ENCODE measurements at places on chromosomes 6 and 20.

DNA sequence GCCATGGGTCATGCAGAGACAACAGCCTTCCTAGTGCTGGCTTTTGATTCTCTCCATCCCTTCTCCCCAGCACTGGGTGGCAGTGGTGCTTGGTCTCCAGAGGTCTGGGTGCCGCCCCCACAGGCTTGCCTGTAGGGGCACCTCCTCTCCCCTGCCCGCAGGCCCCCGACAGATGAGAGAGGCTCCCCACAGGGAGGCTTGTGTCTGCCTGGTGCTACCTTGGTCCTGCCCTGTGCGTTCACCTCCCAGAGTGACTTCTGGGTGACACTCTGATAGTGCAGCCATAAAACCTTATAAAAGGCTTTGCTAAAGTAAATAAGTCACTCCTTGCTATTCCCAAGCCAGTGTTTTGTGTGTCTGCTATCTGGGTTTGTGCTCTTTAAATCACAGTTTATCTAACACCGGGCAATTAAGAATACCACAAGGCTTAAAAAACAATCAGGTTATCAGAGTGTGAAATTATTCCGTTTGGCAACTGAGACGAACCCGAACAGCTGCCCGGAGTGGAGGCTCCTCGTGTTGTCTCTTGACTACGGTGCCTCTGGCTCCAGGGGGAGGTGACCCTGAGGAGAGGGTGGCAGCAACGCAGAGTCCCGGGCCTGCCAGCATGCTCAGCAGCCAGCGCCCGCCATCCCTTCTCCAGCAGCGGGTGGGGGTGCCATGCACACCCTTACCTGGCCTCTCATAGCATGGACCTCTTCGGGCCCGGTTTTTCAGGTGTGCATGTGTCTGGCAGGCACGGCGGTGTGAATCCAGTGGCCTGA is 5.4 kb upstream of the C20orf204 start:
- no peak for DNase-seq

DNA sequence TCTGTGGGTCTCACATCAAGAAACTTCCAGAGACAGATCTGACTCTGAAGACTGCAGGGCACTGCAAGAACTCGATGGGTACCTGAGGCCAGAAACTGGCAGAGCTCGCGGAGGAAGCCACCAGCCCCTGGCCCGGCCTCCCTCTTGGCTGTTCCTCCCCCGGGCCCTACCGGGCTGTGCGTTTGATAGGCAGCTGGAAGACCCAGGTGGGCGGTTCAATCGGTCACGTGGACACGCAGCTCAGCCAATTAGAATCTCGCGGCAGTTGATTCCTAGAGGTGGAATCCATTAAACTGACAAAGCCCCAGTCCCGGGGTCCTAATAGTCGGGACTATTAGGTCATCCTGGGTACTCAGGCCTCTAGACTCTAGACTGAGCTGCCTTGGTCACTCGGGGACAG is 154.2 kb upstream of the PROKR2 start:
- no peak for DNase-seq

- DNase-seq = no peak
Observed at GRCh38 chr6:19663479-19663878, 173.7 kb upstream of the ID4 start.

- no peak for DNase-seq
Observed at GRCh38 chr6:10384091-10384609, 30.7 kb downstream of the TFAP2A start.

GRCh38 chr6:32375739-32376529 is 4.2 kb upstream of the TSBP1 start:
- no peak for DNase-seq

GRCh38 chr20:48277266-48277665 is 492.0 kb upstream of the SULF2 start:
- no peak for DNase-seq

GRCh38 chr6:74269600-74269858 is 573.5 kb downstream of the CD109 start:
- no peak for DNase-seq

DNA sequence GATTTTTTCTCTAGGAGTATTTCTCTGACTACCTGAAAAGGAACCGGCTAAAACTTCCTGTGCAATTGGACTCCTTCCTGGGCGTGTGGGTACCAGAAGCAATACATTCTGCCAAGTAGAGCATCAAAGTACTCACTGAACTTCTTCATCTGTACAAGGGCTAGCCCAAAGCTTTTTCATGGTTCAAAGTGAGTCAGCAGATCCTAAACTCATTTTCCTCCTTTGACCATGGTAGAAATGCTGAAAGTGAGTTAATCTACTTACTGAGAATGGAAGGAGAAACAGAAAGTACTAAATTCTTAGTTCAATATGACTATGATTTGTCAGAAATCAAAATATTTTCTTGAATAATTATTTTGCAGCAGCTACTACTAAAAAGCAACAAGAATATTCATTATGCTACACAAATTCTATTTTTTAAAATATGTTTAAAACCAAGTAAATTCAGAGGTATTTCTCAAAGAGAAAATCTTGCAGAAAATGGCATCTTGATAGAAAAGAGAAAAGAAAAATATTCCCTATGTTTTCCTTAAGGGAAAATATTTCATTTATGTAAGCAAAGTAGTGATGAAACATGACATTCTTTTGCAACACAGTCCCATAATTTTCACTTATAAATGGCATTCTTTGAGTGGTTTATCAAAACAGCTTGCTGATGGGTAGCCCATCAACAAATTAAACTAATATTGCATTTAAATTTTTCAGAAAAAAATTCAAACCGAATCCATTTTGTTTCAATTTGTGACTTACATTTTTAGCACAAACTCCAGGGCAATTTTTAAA is 3.7 kb upstream of the BEND6 start:
- DNase-seq = no peak

- DNase-seq = no peak
Observed at GRCh38 chr6:87396595-87397392, 11.0 kb upstream of the CFAP206 start.

DNA sequence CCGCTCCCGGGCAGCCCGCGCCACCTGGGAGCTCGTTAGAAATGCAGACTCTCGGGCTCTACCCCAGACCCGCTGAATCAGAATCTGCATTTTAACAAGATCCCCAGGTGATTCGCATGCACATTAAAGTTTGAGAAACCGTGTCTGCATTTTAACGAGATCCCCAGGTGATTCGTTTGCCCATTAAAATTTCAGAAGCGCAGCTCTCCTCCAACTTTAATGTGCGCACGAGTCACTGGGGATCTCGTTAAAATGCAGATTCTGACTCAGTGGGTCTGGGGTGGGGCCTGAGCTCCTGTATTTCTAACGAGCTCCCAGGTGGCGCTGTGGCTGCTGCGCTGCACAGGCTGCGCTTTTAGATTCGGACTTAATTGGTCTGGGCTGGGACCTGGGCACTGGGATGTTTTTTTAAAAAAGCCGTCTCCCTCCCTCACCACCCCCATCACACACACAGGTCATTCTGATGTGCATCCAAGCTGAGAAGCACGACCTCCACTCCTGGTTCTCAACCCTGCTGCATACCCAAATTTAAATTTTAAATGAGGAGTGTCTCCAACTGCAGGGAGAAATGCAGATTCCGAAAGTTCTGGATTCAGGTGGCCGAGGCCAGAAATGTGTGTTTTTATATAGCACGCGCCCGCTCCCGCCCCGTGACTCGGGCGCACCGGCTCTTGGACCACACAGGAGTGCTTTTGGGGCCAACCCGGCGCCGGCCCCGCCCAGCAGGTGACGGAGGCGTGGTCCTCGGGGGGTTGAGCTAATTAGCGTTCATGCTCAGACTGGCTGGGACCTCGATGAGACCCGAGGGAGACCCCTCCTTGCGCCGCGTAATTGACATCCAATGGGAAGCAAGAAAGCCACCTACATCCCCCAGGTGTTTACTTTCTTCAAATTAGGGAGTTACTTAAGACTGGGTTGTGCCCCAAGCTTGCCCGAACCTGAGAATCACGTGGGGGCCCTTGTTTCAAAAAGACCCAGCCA is 85.8 kb downstream of the ZFP64 start:
- no peak for DNase-seq

DNA sequence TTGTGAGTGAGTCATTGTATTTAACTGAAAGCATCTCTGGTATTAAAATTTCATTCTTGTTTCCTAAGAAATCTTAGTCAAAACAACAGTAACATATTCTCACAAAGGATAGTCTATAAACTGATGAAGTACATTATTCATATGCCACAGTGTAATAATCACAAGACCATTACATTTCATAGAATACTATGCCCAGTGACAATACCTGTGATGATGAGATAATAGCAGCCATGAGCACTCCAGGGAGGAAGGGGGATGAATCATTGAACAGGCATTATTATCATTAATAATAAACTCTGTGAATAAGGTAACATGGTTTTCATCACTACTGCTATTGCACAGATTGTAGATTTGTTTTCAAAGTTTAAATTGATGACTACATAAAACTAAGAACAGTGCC is 667.9 kb downstream of the EPM2A start:
- DNase-seq = no peak

GRCh38 chr6:44531442-44532015 is 144.0 kb downstream of the CDC5L start:
- DNase-seq = no peak

DNA sequence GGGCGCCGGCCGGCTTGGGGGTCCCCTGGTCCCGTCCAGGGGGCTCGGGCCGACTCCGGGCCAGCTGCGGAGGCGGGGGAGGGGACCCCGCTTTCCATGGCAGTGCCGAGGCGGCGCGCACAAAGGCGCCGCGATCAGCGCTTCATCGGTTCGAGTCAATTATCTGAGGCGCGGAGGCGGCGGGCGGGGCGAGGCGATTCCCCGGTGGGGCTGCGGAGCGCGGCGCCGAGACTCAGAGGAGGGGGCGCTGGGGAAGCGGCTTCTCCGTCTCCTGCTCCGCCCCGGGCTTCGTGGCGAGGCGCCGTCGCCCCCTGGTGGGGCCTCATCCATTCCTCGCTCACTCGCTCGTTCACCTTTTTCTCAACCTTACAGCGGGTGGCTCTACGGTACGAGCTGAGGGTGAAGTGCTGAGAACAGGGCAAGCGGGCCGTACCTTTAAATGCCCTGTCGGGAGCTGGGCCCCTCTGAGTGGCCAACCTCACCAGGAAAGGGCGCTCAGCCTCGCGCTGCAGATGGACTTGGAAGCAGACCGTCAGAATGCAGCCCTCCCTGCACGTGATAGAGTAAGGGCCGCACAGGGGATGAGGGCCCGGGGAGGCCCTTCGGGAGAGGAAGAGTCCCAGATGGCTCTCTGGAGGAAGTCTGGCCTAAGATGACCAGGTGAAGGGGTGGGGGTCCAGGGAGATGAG is 39.9 kb downstream of the SLC52A3 start:
- no peak for DNase-seq

DNA sequence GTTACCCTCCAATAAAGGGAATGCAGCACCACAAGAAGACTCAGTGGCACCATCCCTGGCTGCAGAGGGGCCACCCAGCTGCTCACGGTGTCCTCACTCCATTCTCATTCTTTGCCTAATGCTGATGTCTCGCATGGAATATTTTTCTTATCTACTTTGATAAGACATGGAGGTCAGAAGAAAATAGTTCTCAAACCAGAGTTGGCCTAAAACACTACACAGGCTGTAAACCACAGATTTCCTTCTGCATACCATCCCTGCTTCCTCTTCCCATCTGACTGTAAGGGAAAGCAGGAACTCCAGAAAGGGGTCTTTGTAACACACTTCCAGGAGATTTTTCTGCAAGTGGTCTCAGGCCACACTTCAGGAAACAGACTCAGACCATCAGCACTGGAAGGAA is 43.1 kb upstream of the CD93 start:
- no peak for DNase-seq

DNA sequence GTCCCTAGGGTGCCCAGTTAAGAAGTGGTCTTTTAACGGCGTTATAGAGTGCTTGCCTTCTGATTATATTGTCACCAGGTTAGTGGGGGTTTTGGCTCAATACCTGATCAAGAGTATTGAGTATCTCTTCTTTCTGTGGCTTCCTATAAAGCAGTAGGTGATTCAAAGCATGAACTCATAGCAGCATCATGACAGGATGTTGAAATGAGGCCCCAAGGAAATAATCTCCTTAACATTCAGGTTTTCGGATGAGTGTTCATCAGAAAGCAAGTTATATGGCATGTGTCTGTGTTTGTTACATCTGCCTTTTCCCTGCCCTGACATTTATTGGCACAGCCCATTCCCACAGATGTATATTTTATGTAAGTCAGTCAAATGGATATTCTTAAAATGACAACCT is 301.0 kb downstream of the FARS2 start:
- no peak for DNase-seq

GRCh38 chr6:13383328-13384163 is 55.2 kb upstream of the TBC1D7 start:
- no peak for DNase-seq

DNA sequence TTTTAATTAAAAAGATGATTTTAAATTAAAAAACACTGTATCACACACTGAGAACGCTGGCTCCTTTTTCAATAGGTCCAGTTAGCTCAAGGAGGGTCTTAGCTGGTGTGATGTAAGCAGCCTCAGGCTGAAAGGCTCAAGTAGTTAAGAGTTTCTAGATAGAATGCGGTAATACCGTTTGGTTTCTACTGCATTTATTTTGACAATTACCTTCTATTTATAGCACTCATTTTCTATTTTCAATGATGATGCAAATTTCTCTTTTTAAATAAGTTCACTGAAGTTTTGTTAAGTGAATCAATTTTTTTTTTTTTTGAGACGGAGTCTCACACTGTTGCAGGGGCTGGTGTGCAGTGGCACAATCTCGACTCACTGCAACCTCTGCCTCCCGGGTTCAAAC is 87.1 kb downstream of the PREX1 start:
- DNase-seq = no peak

GRCh38 chr6:136647363-136647852 is 97.2 kb upstream of the MAP7 start:
- DNase-seq = no peak

DNA sequence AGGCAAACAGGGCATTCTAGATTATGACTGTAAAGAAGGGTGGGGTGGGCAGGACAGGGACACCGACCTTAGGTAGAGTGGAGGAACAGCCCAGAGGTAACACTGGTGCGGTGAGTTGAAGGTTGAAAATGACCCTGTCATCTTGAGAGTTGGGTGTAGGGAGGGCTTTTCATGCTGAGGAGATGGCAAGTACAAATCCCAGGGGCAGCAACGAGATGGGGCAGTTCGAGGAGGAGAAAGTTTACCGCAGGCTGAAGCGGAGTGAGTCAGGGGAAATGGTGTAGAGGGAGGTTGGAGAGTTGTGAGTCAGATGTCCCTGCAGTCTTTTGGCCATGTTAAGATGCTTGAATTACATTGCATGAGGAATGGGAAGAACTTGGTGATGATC is 101.1 kb downstream of the HIVEP1 start:
- DNase-seq = peak; percentile 36

DNA sequence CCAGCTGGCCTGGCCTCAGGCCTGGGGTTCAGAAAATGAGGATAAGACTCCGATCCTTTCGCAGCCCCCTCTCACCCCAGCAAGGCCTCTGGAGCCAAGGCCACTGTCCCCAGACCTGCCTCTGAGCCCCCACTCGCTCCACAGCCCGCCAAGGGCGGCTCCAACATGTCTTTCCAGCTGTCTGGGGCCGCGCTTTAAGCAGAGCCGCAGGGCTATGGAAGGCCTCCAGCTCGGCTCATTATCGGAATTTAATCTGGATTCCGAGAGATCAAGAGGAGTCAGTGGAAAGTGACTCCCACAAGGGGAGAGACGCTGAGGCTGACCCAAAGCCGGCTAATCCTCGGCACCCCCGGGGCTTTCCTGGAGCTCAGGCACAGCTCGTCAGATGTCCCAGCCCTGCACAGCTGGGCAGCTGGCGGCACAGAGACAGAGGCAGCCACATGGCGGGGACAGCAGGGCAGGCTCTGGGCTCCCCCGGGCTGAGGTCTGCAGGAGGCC is 41.8 kb downstream of the BMP7 start:
- no peak for DNase-seq

All from AG04449 (cell line).